Retinal pigment epithelial cell (primary cell): ENCODE measurements at places on chromosomes 13 and 19.

DNA sequence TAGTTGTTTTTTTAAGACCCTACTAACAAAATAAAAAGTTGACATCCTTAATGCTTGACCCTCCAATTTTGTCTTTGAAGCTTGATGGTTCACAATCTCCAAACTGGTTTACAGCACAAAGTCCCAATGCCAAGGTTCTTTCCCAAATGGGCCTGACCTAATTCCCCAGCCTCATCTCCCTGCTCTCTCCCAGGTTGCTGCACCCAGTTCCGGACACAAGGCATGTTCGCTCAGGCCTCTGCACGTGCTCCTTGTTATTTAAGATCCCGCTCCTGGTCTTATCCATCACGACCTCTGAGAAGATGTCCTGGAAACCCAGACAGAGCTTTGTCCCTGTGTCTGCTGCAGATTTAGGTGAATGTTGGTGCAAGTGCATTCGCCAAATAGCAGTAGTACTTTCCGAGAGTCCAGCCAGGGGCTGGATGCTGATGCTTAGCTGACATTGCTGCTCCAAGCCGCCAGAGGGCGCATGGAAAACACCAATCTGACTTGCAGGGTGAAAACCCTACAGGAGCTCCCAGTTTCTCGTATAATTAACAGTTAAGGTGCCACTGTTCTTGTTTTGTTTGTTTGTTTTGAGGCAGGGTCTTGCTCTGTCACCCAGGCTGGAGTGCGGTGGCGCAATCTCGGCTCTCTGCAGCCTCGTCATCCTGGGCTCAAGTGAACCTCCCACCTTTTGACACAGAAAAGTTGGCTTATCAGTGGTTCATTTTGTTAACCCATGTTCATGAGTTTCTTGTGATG is 18.5 kb downstream of the LYPD3 start:
- DNase-seq, result no peak

GRCh38 chr19:947707-948539 is 22.1 kb downstream of the ARID3A start:
- DNase-seq, result no peak

DNA sequence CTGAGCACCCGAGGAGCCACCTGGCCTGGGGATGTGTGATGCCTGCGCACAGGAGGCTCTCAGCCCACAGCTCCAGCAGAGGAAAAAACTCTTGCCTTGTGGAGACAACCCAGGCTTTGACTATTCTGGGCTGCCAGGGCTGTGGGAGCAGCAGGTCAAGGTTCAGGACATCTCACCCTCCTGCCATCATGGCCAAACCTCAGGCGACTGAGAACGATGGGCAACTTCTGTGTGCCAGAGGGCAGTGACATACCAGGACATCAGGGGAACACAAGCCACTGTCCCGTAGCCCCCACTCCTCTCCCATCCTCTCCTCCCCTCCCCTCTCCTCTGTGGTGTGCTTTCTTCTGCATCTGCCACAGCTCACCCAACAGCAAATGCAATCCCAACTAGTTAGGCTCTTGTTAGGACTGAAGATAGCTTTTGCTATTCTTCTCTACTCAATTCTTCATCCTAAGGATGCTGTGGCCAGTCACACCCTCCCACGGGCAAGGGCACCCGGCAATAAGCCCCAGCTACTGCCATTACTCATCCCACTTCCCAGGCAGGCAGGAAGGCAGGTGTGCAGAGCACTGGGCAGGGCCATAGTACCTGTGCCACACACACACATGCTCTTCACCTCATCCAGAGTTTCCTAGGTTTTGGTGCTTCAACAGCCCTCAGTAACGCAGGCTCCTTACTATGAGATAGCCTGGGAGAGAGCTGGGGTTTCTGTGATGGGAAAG is 16.8 kb downstream of the ELL start:
- no peak for DNase-seq

DNA sequence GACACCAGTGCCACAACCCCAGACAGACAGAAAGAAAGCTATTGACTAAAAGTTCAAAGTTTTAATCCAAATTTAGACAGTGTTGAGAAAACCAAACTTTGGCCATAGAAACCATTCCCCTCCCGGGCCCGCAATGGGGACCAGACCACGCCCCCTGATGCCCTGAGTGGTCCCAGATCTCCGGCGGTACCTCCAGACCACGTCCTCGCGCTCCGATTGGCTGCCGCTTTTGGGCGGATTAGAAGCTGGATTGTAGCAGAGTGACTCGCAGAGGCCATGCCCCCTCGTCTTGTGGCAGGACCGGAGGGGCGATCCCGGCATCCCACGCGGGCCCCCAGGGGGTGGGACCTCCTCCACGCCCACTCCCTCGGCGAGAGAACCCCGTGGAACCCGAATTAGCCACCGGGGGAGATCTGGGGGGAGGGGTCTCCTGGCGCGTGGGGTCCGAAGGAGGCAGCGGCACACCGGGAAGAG is 797 bp upstream of the HSD17B14 start:
- peak; percentile 67 for DNase-seq

GRCh38 chr13:31476266-31476665 is 263.1 kb upstream of the RXFP2 start:
- DNase-seq, result peak; percentile 2

GRCh38 chr13:93948162-93948922 is 531.1 kb downstream of the DCT start:
- DNase-seq, result no peak

DNA sequence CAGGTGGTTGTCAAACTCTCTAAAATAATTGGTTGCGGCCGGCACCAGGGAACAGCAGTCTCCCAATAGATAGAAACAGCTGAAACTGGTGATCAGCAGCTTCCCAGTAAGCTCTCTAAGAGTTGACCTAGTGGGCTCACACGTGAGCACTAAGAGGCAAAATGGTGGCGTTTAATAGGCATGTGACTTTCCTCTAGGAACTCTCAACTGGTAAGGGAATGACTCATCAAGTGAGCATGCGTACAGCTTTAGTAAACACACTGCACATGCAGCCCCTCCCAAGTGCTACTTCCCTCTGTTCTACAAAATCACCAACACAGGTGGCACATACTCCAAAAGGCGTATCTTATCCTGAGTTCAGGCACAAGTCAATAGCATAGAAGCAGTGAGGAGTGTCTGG is 41.7 kb downstream of the TNFSF11 start:
- peak; percentile 12 for DNase-seq

DNA sequence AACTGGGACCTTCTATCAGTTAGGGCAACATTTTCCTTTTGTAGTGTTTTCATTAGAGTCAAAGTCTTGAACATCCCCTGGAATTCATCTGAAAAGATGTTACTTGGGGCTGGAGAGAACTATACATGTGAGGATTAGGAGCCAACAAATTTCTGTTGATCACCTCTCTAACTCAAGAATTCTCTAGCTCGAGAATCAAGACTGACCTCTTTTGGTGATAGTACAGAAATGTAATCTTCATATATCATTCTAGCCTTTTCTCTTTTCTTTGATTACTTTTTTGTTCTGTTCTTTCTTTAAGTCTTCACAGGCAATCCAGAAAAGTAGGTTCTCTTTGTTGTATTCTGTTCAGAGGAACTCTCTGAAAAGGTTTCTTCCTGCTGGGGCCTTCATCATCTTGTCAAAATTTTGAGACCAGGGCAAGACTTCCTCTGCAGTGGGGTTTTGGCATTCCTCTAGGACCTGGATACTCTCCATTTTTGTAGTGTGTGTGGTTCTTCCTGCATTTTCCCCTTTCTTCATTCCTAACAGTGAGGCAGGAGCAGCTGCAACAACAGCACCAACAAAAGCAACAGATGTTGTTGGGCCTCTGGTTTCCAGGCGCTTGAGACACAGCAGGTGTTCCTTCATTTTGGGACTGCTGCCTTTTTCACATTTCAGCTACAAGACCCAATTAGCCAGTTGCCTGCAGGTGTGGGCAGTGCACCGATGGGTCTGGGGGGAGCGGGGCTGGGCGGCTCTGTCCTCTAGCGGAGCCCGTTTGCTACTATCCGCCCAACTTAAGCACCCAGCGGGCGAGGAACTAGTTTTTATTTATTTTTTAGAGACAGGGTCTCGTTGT is 26.2 kb downstream of the ELF1 start:
- DNase-seq, result no peak

DNA sequence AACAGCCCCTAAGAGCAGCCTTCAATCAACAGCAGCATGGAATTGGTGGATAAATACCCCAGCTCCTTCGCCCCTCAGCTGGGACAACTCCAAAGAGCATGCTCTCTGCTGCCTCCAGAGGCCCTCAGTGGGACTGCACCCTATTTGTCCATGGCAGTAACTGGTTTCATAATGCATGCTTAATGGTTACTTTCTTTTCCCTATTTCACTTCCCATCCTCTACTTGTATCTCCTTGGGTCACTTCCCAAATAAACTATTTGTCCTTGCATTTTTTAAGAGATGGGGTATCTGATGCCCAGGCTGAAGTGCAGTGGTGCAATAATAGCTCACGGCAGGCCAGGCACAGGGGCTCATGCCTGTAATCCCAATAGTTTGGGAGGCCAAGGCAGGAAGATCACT is 13.5 kb upstream of the TPM4 start:
- no peak for DNase-seq

DNA sequence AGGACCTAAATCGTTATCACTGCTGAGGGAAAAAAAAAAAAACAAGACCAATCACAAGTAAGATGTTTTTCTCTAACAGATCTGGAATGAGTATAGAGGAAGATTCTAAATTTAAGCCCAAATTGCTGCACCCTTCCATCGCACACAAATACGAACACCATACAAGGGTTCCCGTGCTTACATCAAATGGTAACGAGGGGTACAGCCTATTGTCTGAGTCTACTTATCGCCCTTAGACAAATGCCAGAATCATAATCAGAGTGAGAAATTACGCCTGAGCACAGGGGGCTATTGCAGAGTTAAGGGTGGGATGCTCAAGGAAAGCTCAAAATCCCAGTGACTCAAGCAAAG is 603 bp downstream of the ZC3H13 start:
- no peak for DNase-seq

DNA sequence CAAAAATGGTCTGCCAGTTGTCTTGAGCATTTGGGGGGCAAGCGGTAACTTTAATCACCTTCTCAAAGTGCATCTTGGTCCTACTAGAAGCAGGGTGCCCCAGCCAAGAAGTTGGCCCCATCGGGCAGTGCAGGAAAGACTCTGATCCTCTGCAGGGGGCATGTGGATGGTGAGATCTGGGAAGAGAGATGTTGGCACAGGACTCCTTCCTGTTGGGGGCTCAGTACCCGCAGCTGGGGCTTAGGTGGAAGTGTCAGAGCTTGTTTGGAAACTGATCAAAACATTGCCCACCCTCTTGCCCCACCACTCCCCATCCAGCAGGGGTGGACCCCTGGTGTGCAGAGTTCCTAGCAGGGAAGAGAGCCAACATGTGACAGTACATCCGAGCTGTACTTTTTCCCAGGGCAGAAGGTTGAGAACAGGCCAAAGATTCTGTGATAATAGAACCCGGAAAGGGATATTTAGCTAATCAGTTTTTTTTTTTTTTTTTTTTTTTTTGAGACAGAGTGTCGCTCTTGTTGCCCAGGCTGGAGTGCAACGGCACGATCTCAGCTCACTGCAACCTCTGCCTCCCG is 8.8 kb downstream of the RRAS start:
- no peak for DNase-seq

DNA sequence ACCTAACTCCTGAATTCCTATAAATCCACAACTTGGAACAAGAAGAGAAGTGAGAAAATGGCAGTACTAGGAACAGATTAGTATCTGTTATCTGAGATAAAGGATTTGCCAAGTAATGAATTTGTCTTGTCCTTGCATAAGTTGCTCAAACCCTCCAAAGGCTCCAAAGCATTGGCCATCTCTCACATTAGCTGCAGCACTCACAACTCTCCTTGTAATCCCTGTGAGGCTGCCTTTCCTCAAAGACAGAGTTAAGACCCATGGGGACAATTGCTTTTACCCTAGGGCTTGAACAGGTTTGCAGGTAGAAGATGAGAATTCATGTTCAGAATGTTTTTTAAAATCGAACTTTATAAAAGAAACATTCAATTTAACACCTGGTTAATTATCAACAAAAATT is 1702.2 kb downstream of the EFNB2 start:
- no peak for DNase-seq

- no peak for DNase-seq
These were observed 1257.3 kb downstream of the DIAPH3 start for GRCh38 chr13:58906329-58907007.

DNA sequence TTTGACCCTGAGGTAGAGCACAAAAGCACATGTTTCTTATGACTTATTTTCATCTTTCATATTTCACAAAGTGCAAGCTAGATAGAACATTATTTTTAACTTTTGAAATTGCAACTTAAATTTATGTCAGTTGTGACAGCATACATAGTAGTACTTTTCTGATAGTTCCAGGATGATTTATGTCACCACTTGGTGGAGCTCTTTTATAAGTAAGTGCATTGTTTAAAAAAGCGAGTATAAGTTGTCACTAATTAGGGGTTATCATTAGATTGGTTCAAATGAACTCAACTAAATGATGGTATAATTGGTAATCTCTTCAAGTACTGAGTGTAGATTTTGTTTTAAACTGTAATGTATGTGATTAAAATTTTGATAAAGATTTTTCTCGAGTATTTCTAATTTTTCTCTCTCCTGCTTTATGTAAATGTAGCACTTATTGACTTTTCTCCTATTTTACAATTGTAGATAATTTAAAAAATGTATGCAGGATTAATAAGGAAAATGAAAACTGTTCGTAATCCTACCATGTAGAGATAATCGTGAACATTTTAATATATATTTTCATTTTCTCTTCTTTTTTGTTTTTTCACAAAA is 31.1 kb downstream of the RB1 start:
- no peak for DNase-seq

GRCh38 chr13:56720841-56721240 is 419.9 kb upstream of the PRR20A start:
- DNase-seq, result no peak

DNA sequence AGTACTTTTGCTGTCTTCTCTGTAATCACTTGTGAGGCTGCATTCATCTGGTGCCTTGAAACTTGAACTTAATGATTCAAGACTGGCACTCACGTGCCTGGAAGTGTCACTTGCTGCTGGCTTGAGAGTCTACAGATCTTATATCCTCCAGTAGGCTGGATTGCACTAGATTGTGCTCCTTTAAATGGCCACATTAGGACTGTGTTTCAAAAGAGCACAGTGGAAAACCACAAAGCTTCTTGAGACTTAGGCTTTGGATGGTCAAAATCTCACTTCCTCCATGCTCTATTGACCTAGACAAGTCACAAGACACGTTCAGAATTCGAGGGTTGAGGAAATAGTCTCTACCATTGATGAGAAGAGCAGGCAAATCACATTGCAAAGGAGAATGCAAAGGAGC is 1278.8 kb upstream of the MIR17HG start:
- no peak for DNase-seq

- peak; percentile 48 for DNase-seq
These were observed 41.7 kb upstream of the CEACAM20 start for GRCh38 chr19:44570984-44571684.
